Peyer's patch (tissue), 4 donors: ENCODE measurements at places on chromosomes 13 and 19. TPM values are rescaled to one million over a fixed set of nuclear protein-coding genes. Genes with fewer than 3 reads are reported as not detected.

SPTBN4 gene
- total RNA-seq: 6.6 TPM

COL4A1 gene
- total RNA-seq: 69.3 TPM

ZNF729 gene
- total RNA-seq: not detected

IGFL1 gene
- not detected for total RNA-seq

WDR87 gene
- not detected for total RNA-seq

DNA sequence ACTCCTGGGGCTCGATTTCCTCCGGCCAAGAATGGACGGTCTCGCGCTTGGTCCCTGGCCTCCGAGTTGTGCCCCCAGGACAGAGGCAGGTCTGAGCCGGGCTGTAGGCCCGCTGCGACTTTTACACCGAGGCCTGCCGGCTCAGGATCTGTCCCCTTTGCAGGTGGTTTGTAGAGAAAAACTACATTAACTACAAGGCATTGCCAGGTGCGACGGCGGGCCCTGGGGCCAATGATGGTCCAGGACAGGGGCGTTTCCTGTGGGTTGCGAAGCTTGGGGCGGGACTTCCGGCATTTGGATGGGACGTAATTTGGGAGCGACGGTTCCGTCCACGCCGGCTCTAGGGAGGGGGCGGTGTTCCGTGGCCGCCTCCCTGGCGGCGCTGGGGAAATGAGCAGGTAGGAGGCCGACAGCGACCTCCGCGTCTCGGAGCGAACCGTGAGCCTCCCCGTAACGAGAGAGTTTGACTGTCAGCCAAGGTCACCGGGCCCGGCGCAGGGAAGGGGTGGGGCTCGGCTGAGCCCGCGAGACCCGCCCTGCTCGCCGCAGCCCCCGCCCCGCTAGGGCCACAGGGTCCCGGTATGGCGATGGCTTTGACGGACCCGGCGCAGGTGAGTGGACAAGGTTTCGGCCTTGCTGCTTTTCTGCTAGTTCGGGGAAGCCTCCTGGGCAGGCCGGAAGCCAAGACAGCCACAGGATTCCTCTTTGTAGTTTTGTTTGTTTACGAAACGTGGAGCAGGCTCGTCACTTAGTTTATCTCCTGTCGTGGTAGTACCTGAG is at the start of gene ZNF805:
TSS of gene ZNF805 (plus strand) at position 322 of the 780 bp plus-strand sequence. CDS start at position 582, 260 bp downstream.
- DNase-seq: peak; percentile 95

DNA sequence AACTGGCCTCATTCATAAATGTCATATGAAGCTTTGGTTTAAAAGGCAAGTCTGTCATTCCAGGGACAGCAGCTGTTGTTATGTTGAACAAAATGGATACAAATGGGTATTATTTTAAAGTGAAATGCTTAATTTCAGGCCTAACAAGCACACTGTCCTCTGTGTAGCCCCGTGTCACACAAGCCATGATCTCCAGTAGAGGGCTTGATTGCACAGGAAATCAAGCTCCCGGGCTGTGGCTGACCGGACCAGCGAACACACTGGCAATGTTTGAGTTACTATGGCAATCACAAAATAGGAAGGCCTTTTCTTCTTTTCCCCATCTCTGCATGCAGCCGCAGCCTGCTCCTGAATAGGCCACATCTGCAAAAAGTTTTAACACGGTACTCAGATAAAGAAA is 64.0 kb upstream of the GSX1 start:
- DNase-seq: no peak

DNA sequence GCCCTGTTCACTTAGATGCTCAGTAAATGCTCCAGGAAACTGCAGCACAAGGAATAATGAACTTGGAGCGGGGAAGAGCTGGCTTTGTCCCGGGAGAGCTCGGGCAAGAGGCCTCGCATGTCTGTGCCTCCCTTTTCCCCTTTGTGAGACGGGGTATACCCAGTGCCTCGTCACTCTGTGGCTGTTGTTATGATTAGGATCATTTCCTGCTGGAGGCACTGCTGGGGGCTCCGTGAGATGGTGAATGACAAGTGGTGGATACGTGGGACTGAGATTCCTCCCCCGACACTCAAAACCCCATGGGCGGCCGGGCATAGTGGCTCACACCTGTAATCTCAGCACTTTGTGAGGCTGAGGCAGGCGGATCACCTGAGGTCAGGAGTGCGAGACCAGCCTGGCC is 1.1 kb upstream of the PLVAP start:
- no peak for DNase-seq

- DNase-seq: no peak
Measured at GRCh38 chr13:31069808-31070534, 91.7 kb downstream of the HSPH1 start.

DNA sequence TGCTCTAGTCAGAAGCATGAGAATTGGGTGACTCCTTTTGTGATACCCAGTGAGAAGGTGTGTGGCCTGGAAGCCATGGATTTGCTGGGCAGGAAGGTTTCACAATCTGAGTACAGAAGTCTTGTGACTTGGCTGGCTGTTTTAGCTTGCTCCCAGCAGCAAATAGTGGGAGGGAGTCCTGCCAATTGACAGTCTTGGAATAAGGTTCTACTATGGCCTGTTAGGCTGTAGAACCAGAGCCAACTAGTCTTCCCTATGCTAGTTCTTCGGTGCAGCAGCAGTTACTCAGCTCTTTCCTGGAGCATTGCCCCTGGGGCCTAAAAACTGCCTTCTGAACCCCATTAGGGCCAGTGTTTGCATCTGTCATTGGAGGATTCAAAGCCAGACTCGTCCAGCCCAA is 1935.4 kb upstream of the PCDH20 start:
- no peak for DNase-seq

DNA sequence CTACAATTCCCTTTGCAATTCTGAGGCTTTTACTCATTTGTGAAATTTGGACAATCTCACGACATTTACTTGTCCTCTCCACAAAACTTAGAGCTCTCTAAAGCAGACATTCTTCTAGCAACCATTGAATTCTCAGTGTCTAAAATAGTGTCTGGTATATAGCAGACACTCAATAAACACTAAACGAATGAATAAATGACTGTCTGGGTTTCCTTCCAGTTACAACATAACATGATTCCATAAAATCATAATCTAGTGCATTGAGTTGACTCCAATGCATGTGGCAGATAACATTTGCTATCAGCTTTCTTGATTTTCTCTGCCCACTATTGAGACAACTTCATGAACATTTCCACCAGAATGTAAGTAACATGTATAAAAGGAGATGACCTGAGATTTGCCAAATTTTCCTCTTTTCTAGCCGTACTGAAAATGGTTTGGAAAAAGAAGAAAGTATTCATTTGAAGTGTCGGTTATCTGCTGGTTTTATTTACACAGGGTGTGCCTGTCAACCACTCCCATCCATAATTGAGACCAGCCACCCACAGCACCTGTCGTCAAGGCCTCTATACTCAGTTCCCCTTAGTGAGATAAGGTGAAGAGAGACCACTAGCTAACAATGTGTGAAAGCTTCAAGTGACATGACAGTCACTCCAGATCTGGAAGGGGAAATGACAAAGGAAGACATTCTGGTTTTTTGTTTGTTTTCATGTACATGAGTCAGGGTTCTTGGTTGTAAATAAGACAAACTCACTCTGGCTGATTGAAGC is 4.8 kb upstream of the SERP2 start:
- DNase-seq: peak; percentile 58

- no peak for DNase-seq
Measured at GRCh38 chr13:107808389-107808788, 406.9 kb downstream of the LIG4 start.

DNA sequence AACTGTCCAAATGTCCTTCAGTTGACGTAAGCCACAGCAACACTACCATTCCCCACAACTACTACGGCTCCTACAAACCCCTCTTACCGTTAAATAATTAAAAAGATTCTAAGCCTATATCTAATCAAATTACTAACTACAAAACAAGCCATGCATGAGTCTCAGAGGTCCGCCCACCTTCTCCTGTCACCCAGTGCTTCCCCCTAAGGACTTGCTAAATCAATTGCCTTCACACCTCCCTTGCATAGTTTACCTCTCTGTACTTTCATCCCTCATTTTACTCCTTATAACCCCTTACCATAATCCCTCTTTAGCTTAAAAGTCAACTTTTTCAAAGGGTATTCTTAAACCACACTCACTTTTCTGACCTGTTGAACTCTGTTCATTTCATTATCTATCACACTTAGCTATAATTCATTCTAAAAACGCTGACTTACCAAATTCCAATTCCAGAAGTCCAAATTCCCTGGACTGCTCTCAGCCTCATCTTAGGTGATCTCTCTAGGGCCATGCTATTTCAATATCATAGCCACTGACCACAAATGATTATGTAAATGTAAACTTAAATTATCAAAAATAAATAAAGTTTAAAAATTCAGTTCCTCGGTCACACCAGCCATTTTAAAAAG is 187.8 kb downstream of the DIAPH3 start:
- DNase-seq: no peak
